ENCODE measurements at places on chromosomes 12 and 14. TPM values are rescaled to one million over a fixed set of nuclear protein-coding genes. Genes with fewer than 3 reads are reported as not detected.

DAD1 gene
- 172 TPM for total RNA-seq

RASSF9 gene
- 2.0 TPM for total RNA-seq

EXOC5 gene
- total RNA-seq = 63.2 TPM

ARHGAP9 gene
- 10.0 TPM for total RNA-seq

KCNK13 gene
- 0.39 TPM for total RNA-seq

GZMB gene
- total RNA-seq = 0.94 TPM

KRT8 gene
- 815 TPM for total RNA-seq

RTN1 gene
- 5.2 TPM for total RNA-seq

ERP27 gene
- total RNA-seq = 122 TPM

KRT5 gene
- total RNA-seq = 388 TPM

IL26 gene
- not detected for total RNA-seq

ETFBKMT gene
- 5.6 TPM for total RNA-seq

PRIMA1 gene
- 5.9 TPM for total RNA-seq

ZCCHC8 gene
- total RNA-seq = 32.2 TPM

CLEC4C gene
- not detected for total RNA-seq

MIP gene
- not detected for total RNA-seq

TCL1B gene
- not detected for total RNA-seq

TEX22 gene
- total RNA-seq = 6.2 TPM

DAO gene
- total RNA-seq = not detected

RTL1 gene
- not detected for total RNA-seq

Measured in ureter (tissue), 1 donor.